Esophagus squamous epithelium (tissue), 5 donors: ENCODE measurements at places on chromosomes 11 and 22.
A peak's percentile ranks its signal among the peaks of the same experiment; 100 is the strongest.

GRCh38 chr22:29998627-29999384 lies 81.5 kb upstream of the HORMAD2 start:
- DNase-seq, result no peak

DNA sequence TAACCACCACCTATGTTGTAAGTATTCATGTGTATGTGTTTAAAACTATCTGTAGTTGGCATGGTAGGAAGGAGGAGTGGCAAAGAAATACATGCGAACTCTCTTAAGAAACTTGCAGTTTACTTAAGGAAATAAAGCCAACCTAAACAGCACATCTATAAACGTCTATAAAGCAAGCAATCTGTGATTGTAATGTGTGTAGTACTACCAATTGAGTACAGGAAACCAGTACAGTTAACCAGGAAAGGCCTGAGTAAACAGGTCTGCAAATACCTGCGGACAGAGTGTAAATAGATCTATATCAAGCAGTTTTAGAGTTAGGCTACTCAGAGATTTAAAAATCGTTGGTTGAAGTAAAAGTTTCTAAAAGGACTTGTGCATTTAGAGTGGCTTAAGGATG lies 59.5 kb upstream of the AMOTL1 start:
- DNase-seq, result no peak

DNA sequence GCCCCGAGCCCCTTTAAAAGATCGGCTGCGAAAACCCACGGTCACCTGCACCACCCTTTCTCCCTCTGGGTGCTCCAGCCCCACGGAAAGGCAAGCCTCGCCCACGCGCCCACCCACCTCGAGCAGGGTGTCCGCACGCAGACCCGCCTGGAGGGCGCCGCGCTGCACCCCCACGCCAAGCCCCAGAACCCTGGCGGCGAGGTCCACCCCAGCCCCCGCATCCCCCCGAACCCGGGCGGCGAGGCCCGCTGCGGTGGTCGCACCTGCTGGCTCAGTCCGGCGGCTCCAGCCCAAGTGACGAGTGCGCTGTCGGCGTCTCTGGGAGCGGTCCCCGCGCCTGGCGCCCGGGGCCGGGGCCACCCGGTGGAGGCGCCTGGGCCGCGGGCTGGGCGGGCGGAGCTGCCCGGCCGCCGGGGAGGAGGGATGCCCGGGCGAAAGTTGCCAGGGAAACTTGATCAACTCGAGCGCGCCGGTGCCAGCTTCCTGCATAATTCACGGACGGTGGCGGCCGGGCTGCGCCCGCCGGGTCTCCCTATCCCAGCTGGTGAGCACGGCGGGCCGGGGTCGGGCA lies 1.1 kb downstream of the SHANK2 start:
- DNase-seq, result no peak

DNA sequence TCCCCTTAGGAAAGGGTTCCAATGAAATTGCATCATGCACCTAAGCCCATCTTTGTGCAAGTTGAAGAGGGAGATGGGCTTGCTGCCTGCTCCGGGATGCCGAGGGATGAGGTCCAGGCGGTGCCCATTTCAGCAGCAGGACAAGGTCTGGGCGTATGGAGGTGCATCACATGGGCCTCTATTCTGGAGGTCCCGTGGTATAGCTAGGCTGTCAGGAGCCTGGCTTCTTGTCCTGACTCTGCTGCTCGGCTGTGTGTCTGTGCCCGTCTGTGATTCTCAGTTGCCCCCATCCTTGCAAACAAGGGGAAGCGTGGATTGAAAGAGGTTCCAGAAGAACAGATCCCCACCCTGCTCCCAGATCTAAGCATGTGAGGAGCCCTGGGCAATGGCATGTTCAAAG lies 130.0 kb downstream of the OSBP2 start:
- no peak for DNase-seq

- no peak for DNase-seq
These were observed 34.4 kb downstream of the TMEM225 start for GRCh38 chr11:123851110-123851509.

DNA sequence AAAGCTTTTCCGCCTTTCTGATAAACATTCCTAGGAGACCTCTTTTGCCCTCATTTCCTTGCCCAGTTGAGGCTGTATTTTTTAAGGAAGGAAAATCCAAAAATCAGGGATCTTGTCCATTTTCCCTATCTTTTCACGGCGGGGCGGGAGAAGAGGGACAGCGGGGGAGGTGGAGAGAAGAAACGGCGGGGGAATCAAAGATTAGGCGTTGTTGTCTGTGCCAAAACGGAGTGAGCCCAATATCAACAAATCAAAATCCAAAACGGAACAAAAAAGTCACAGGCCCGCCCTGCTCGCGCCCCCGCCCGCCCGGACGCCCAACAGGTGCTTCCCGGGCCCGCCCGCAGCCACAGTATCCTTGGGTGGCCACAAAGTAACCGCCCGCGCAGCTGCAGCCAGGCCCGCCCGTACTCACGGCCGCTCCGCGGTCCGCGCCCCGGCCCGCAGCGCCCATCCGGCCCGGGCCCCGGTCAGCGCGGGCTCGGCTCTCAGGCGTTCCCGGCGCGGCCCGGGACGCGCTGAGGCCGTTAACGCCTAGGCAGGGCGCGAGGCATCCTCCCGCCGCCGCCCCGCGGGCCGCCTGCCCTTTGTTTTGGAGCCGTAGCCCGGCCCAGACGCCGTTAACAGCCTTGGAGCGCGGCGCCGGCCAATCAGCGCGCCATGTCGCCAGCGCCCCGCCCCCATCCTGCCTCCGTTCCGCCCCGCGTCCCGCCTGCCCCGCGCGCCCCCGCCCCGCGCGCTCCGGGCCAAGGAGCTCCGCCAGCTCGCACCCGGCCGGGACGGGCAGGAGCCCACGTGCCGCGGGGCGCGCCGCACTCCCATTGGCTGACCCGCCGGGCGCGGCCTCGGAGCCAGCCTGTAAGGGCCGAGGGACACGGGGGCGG lies at the start of gene YPEL1:
Gene YPEL1 (minus strand): TSS at position 595 of the 884 bp plus-strand sequence. CDS start 25,050 bp downstream, outside the sequence.
- DNase-seq, result peak; percentile 71
